Activated gamma-delta T cell treated with Interleukin-2 at 50 U/mL for 16 hours (primary cell): ENCODE measurements at places on chromosomes 1 and 21.
A peak's percentile ranks its signal among the peaks of the same experiment; 100 is the strongest.

DNA sequence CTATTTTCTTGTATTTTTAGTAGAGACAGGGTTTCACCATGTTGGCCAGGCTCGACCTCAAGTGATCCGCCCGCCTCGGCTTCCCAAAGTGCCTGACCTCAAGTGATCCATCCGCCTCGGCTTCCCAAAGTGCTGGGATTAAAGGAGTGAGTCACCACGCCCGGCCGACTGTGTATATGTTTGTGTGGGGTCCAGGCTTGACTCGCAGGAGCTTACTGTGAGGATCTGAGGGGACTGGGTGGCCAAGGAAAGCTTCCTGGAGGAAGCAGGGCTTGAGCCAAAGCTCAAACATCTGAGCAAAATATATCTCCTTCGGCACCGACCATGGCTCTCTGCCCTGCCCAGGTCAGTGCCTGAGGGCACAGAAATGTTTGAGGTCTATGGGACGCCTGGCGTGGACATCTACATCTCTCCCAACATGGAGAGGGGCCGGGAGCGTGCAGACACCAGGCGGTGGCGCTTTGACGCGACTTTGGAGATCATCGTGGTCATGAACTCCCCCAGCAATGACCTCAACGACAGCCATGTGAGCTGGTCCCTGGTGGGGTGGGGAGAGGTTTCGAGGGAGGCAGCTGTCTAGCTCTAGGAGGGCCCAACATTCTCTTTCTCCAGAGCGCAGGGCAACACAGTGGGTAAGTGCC lies 10.5 kb downstream of the PADI3 start:
- no peak for DNase-seq

GRCh38 chr1:165631342-165632151 lies 513 bp downstream of the MGST3 start:
- DNase-seq = peak; percentile 23

DNA sequence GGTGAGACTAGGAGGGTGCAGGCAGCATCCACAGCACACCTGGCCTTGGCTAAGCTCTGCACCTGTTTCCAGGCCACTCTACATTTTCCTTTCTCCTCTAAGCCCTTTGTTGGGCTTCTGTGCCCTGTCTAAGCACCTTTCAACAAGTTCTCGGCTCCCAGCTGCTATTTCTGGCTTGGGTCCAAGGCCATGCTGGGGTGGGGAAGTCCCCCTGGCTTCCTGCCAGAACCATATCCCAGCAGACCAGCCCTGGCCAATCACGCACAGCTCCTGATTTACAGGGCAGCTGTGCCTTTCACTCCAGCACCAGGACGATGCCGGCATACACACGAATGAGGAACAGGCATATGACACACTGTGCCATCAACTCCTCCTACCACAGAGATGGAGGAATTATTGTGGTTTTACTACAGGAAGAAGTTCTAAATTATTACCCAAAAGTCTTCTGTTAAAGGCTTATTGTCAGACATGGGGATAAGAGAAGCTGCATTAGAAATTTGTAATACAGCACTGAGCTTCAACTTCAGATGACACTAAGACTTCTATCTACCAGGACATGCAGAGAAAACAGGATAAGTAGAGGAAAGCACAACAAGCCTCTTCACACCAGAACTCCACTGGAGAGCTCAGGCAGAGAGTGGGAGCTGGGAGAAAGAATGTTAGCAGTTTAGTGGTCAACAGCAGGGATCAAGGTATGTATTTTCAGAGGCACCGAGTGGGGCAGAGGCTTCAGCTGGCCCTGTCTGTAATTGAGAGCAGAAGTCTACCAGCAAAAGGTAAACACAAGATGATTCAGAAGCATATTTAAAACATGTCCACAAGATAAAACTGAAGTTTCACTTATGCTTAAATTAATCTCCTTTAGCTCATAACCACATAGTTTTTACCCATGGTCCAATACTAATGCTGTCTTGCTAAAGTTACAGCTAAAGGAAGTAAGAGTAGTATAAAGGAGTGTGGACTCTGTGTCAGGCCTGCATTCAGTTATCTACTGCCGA lies 37.4 kb downstream of the TRIT1 start:
- peak; percentile 65 for DNase-seq

GRCh38 chr1:164953098-164953497 lies 394.1 kb downstream of the PBX1 start:
- no peak for DNase-seq

- DNase-seq = no peak
Observed at GRCh38 chr1:32126770-32127169, 18.9 kb downstream of the KPNA6 start.

DNA sequence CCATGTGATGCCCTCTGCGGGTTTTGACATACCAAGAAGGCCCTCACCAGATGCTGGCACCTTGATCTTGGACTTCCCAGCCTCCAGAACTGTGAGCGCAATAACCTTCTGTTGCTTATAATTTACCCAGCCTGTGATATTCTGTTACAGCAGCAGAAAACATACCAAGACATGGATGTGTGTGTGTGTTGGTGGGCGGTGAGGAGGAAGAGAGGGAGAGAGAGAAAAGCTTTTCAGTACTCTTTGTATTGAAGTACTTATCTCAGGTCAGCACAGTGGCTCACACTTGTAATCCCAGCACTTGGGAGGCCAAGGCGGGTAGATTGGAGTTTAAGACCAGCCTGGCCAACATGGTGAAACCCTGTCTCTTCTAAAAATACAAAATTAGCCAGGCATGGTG lies 23.1 kb downstream of the TRAPPC10 start:
- DNase-seq = no peak

DNA sequence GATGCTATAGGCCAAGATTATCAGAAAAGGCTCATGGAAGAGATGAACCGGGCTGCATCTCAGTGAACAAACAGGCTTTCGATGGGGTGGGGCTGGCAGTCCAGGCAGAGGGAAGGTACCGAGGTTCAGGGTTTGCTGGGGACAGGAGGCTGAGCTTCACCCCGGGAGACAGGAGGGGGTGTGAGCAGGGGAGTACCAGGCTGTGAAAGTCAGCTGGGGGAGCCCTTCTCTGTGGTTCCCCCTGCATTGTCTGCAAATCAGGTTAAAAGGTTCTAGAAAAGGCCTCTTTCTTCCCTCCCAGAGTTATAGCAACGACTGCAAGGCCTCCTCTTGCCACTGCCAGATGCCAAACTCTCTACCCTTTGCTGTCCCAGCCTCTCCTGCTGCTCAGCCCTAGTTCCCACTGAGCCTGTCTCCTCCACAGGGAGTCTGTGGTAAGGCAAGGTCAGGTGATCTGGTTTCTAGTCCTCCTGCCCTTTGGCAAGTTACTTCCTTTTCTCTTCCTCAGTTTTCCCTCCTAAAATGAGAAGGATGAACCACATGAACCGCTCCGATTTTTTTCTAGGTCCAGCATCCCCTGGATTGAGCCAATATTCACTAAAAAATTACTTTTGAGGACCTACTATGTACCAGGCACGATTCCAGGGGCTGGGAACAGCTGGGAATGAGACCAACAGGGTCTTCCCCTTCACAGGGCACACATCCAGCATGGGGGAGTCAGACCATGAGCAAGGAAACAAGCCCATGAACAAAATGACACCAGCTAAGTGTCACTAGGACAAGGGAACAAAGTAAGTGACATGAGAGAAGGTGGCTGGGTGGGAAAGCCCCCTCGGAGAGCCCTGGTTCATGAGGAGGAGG lies 7.2 kb downstream of the LAD1 start:
- DNase-seq = no peak

- DNase-seq = no peak
Observed at GRCh38 chr1:202152399-202152798, 7.9 kb upstream of the ARL8A start.

GRCh38 chr1:8816831-8817411 lies 519 bp downstream of the RERE start:
- peak; percentile 20 for DNase-seq

GRCh38 chr1:39672551-39672947 lies 642 bp upstream of the NT5C1A start:
- peak; percentile 36 for DNase-seq

DNA sequence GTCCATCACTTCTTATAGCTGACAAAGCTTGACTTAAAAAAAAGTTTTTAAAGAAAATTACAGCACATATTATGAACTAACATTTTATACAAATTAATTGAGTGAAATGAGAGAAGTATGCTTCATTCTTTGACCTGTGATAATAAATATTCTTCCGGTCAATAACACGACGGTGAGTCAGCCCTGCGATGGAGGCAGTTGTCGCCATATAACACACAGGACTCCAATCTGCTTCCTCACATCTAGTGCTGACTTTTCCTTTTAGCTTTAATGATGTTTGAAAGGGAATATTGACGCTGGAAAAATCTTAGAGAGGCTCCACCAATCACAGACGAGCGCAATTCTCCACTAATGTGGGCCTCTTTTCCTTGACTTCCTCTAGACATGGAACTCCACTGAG lies 166.9 kb upstream of the C1orf21 start:
- no peak for DNase-seq

- no peak for DNase-seq
Observed at GRCh38 chr1:36172983-36173382, 17.0 kb downstream of the MAP7D1 start.

DNA sequence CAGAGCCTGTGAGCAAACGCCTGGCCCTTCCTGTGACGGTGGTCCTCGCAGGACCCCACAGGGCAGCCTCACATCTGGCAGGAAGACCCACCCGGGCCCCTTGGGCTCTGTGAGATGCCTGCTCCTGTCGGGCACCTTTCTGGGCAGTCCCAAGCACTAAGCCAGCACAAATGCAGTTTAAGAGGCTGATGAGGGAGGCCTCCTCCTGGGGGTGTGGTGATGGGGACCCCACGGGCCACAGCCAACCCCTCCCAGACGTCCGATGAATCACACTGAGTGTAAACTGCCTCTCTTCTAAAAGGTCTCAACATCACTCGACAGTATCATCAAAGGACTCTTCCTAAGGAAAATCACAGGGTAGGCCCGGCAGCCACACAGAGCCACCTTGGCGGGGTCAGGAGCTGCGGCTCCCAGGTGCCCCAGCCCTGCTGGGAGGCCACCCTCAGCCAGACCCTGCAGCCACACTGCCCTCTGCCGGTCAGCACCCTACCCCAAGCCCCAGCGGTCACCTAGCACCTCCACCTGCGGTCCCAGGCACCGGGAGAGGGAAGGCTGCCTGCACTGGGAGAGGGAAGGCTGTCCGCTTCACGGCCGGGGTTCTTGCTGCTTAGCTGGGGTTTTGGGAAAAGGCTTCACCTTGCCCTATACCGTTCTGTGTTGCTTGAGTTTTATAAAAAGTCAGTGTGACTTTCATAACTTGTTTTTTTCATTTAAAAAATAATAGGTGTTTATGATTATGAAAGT lies 3.9 kb upstream of the PRKCZ start:
- peak; percentile 34 for DNase-seq

DNA sequence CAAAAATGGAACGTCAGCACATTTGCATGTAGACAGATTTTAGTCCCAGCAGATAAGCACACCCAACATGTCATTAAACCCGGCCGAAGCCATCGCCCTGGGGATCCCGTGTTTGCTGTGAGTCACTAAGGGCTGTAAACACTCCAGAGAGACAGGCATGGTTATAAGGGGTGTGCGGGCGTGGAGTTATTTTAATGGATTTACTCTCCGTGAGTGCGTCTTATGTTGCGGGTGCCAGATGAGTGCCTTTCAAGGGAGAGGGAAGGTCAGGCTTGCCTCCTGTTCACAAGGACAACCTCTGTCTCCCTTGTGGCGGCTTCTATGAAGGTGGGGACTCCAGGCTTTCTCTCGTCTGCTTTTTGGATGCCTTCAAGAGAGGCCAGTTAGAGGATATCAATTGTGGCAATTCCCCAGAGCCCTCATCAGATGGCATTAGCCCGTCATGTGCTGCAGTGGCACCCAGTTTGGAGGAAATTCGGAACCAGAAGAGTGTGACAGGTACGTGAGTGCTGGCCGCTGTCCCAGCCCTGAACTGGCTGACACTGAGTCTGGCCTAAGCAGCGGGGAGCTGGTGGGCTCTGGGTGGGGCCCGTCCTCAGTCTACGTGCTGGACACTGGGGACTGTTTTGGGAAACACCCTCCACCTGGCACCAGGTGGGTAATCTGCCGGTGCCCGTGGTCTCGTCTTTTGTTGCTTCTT lies 223.8 kb upstream of the TMEM51 start:
- no peak for DNase-seq

GRCh38 chr1:37415611-37416244 lies 58.7 kb upstream of the ZC3H12A start:
- no peak for DNase-seq

DNA sequence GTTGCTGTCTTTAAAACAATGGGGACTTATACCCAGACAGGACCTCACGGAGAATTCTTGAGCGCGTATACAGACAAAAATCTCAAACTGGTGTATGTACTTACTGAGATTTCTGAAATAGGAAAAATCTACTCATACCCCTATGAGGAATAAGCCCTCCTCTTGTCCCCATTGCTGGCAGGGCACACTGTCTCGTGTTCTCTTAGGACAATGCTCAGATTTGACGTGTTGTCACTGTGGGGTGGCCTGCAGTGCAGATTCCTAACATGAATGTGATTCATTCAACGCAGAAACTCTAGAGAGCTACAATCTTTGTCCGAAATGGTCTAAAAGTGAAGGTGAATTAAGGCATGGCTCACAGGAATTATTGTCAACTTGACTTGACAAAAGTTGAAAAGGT lies 31.1 kb upstream of the PDE9A start:
- DNase-seq = no peak

DNA sequence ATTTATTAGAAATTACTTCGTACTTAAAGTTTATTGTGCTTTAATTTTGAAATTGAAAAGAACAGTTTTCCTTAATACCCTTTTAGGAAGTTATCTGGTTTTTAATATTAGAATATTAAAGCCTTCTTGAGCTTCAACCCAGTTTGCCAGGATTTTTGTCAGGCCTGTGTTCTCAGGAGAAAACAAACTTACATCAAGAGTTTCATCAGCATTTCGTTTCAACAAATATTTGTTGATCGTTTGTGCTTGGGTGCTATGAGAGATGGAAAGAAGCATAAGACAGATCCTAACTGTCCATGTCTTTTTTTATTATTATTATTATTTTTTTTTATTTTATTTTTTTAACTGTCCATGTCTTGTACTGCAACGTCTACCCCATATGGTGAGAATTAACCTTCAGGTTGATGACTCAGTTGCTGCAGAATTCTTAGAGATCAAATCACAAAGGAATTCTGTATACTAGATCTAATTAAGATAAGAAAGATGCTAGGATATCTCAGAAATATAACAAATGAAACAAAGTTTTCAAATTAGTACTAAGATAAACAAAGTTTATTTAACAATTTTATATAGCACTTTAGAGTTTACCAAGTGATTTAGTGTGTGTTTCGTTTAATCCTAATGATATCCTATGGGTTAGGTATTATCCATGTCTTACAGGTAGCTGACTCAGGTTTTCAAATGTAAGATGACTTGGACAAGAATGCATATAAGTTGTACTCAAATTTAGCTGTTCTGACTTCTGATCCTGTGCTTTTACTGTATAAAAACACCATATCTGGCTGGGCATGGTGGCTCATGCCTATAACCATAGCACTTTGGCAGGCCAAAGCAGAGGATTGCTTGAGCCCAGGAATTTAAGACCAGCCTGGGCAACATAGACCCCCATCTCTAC lies 14.3 kb downstream of the FBXO28 start:
- no peak for DNase-seq

GRCh38 chr1:226402739-226403165 lies 5.1 kb downstream of the PARP1 start:
- DNase-seq = no peak

GRCh38 chr1:169794530-169795416 lies at the start of gene METTL18:
METTL18 (minus strand) TSS chr1:169794907; CDS start chr1:169793695, 1,212 bp downstream.
- DNase-seq = peak; percentile 87

- no peak for DNase-seq
Observed at GRCh38 chr1:247243524-247244137, 12.2 kb upstream of the VN1R5 start.
